ENCODE measurements at places on chromosomes 11 and 22.
A peak's percentile ranks its signal among the peaks of the same experiment; 100 is the strongest.

DNA sequence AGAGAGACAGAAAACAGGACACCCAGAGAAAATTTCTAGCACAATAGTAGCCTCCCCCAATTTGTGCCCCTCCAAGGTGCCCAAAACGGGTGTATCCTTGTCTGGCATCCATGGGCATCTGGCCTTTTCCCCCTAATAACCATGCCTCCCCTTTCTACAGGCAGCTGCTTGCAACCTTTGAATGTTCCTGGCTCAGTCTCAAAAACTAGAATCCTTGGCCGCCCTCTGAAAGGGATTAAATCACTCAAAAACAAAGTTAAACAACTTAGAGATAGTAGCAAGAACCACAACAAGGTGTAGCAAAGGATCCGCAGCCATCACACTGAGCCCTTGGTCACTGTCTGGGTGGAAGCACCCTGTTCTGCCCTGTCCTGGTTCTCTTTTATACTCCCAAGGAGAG lies 105.6 kb downstream of the MN1 start:
- no peak for DNase-seq

DNA sequence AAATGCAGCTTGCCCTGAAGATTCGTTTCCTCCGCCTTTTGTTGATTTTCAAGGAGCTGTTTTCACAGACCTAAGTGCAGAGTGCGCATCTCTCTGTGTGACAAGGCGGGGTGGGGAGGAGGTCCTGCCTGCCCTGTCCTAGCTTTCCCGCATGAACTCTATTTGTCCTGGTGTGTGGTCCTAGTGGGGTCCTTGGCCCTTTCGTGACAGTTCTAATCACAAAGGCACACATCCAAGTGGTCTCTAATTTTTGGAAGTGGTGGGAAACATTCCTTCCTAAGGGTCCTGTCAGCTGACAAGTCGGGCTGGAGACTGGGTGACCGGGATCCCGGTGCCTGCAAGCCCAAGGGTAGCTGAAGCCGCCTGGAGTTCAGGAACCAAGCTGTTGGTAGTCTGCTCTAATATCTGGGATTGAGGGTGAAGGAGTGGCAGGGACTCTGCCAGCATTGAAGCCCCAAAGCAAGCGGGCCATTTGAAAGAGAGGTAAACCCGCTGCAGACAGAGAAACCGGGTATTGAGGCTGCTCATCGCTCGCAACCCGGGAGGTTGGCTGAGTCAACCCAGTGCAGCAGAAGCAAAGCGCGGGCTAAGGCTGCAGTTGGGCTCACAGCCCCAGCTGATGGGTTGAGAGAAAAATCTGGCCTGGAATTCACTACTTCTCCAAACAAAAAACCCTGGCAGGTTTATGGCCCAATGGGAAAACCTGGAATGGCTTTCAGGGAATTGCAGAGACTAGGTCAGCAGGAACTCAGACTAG lies 28.1 kb upstream of the FBXO3 start:
- DNase-seq, result peak; percentile 92

DNA sequence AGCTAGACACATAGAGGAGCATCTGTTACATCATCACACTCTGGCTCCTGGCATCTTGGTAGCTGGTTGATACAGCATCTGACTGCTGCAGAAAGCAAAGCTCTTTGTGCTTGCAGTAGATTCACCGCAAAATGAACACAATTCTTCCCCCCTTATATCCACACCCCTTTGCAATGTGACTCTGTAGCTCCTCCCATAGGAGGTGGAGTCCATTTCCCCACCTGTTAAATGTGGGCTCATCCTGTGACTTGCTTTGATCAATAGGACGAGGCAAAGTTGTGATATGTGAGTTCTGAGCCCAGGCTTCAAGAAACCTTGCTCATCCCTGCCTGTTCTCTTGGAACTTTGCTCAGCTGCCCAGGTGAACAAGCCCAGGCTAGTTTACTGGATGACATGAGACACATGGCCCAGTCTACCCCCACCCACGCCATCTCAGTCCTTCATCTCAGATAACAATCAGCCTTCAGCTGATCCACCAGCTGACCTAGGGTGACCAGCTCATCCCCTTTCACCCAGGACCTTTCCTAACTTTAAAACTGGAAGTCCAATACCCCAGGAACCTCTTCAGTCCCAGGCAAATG lies 272.2 kb downstream of the TENM4 start:
- DNase-seq, result no peak

DNA sequence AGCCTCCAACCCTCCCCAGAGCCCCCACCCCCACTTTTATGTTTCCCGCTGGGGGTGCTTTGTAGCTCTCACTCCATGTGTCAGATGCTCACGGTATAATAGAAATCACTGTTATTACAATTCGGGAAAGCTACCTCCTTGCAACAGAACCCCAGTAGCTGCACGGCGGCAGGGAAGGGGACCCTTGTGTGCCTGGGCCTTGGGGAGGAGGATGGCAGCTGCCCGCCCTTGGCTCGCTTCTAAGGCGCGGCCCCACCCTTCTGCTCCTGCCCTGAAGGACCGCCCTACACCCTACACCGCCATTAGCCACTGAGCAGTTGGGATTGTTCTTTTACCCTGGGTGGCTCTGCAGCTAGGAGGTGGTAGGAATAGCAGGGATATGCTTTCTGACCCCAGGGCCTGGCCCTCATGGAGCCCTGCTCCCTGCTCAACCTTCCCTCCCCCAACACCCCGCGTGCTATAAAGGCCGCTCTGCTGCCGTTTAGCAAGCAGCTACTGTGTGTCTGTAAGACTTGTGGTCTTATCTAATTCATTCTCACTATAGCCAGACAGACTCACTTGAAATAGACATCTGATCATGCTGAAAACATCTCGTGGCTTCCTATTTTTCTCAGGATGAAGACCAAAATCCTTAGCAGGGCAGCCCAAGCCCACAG lies 219.7 kb downstream of the CEP164 start:
- no peak for DNase-seq

GRCh38 chr11:47477323-47477722 lies 28.4 kb upstream of the RAPSN start:
- DNase-seq, result no peak

GRCh38 chr11:16981651-16982194 lies 32.5 kb downstream of the PLEKHA7 start:
- DNase-seq, result peak; percentile 5

- no peak for DNase-seq
These were observed 208.1 kb upstream of the CADM1 start for GRCh38 chr11:115712296-115712695.

DNA sequence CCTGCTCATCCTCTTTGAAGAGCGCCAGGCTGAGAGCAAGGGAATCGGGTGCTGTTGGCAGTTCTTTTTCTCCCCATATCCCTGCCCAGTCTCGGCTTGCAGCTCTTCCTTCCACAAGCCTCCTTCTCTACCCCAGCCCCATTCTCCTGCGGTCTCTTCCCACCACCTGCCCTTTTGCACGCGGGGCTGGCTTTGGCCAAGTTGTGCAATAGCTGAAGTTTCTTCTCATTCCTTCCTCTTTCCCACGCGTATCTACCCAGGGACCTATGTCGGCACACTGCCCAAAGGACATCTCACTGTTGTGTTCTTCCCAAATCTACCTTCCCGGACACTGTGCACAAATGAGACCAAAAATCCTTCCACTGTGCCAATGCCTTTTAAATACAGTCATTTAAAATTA lies 22.3 kb upstream of the HTR3A start:
- no peak for DNase-seq

DNA sequence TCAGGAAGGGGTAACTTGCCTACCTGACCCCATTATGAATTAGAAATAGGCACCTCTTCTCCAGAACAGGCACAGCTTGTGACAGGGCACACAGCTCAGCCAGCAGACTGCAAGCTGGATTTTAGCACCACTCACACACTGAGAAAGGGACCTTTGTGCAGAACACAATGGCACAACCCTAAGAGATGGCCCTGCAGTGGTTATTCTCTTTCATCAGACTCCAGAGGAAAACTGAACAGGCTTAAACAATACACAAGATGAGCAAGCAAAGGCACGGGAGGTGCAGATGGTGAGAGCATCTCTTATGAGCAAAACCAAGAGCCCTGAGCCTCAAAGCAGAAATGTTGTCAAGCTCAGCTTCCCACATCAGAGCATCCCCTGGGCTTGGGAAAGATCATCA lies 93.8 kb upstream of the LRRC55 start:
- DNase-seq, result no peak

DNA sequence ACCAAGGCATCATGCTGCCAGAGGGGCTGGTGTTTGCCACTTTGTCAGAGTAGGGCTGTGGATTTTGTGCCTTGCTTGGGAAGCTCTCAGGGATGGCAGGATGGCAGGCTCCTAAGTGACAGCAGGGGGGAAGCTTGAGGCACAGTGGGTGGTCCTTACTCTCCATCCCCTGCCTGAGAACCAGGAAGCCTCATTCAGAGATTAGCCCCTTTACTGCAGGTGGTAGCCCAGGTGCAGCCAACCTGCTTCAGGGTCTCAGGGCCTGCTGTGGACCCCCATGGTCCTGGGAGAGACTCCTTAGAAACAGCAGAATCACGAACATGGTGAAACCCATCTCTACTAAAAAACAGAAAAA lies 8.9 kb upstream of the ST3GAL4 start:
- DNase-seq, result no peak

DNA sequence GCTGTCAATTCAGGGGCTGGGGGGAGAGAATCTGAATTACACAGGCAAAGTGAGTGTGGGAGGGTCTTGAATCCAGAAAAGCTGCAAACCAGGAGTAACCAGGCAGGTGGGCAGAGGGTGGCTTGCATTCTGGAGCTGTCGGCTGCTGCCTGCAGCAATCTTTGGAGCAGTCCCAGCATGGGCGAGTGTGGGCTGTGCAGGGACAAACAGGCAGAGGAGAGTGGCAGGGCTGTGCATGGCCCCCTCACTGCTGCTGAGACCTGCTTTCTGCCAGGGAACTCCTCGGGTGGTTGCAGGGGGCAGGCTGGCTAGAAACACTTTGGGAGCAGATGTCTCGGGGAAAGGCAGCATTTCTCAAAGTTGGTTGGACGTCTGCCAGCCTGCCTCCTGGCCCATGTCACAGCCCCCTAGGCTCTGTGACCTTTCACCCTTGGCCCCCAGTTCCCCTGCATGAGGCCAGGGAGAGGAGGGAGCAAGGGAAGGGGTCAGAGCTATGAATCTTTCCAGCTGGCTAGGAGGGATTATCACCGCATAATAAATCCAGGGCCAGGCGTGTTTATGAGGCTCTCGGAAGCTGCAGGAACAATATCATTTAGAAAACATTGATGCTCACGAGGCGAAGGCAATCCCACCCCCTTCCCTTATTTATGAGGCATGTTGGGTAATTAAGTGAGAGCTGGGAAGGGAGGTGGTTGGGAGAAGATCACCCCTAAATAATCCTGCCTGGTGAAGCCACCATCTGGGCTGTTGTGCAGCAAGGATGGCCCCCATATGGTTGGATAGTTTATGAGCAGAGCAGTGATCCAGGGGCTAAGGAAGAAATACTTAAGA lies 212.3 kb upstream of the NCAM1 start:
- DNase-seq, result no peak

DNA sequence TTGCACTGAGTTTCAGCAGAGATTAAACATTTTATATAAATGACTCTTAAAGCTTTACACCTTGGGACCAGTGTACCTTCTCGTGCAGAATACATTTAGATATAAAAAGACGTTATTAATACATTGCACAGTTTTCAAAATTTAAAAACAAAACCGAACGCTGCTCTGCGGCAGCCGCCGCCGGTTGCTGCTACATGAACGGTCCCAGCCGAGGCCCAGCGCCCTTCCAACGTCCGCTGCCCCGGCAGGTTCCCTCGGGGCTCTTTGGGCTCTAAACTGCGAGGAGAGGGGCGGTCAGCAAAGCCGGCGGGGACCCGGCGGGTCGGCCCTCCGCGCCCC lies 2.0 kb downstream of the CDKN1C start:
- no peak for DNase-seq

- peak; percentile 89 for DNase-seq
These were observed at the start of gene EFCAB6 for GRCh38 chr22:43812149-43812842. Gene EFCAB6, minus strand, starts transcription at chr22:43812305. Its CDS starts 29,987 bp downstream, at chr22:43782318.

- DNase-seq, result no peak
These were observed 40.6 kb downstream of the SCUBE1 start for GRCh38 chr22:43302531-43303041.

DNA sequence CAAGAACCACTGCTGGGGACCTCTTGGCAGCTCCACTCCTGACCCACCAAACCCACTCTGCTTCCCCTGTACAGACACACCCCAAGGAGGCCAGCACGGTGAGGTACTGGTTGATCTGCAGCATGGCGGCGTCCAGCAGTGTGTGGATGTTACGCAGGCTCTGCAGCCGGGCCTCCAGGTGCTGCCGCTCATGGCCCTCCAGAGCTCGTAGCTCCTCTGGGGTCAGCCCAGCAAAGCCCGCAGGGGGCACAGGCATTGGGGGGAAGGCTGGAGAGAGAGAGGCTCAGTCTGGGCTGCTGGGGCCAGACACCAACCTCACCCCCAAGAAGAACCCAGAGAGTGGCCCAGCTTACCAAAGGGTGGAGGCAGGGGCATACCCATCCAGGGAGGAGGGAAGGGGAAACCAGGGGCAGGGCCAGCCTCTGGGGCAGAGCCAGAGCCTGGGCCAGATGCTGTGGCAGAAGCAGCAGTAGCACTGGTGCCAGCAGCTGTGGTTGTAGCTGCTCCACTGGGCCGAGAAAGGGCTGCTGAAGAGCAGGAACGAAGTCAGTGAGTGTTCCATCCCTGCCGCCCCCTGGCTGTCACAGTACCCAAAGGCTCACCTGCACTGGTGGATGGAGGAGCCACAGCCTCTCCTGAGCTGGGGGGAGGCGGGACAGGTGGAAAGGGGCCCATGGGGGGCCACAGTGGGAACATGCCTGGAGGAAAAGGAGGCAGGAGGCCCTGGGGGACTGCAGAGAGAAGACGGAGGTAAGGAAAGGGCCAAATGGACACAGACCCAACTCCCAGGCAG lies 4.5 kb downstream of the SYVN1 start:
- no peak for DNase-seq

DNA sequence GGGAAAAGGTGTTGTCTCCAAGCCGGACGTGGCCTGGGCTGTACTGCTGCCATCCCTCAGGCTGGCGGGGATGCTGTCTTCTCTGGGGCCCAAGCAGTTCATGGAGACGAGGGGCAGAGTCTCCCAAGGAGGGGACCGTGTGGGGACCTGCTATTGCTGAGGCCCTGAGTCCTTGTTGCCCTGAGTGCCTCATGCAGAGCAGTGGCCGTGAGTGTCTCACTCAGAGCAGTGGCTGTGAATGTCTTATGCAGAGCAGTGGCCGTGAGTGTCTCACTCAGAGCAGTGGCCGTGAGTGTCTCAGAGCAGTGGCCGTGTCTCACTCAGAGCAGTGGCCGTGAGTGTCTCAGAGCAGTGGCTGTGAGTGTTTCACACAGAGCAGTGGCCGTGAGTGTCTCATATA lies 54.7 kb downstream of the GRAMD4 start:
- no peak for DNase-seq

- no peak for DNase-seq
These were observed 5.3 kb downstream of the KCNK7 start for GRCh38 chr11:65590240-65590738.

DNA sequence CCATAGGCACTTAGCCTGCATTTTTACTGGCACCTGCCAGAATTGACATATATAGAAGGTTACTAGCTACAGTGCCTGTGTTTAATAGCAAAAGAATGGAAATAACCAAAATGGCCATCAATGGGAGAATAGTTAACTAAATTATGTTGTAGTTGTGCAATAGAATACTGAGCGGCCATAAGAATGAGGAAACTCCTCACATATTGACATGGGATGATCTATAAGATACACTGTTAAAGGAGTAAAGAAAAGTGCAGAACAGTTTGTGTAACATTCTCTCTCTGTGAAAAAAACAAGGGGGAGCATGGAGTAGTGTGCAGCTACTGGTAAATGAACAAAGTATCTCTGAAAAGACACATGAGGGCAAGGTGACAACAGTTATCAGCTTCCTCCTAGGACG lies 21.5 kb downstream of the ARAP1 start:
- DNase-seq, result no peak
